ENCODE measurements at places on chromosomes 5 and 9. TPM values are rescaled to one million over a fixed set of nuclear protein-coding genes. Genes with fewer than 3 reads are reported as not detected.
A peak's percentile ranks its signal among the peaks of the same experiment; 100 is the strongest.

TBC1D13 gene
- total RNA-seq, result 43.6 TPM

PCDHAC2 gene
- total RNA-seq, result 5.1 TPM

GRCh38 chr5:142957528-142957927 is 187.4 kb downstream of the ARHGAP26 start:
- DNase-seq, result no peak

- no peak for DNase-seq
These were observed 172.3 kb upstream of the PPP1R26 start for GRCh38 chr9:135307300-135307699.

SLC9A3 gene
- 4.7 TPM for total RNA-seq

DNA sequence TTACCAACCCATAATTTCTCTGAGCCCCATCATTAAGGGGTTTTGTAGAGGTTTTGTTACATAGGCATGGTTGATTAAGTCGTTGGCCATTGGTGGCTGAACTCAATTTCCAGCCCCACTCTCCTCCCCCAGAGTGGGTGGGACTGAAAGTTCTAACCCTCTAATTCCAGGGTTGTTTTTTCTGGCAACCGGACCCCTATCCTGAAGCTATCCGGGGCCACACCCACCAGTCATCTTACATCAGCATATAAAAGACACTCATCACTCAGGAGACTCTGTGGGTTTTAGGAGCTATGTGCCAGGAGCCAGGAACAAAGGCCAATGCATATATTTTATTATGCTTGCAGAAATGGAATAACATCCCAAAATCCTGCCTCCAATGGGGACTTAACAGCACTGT is 186.0 kb downstream of the NXNL2 start:
- no peak for DNase-seq

DNA sequence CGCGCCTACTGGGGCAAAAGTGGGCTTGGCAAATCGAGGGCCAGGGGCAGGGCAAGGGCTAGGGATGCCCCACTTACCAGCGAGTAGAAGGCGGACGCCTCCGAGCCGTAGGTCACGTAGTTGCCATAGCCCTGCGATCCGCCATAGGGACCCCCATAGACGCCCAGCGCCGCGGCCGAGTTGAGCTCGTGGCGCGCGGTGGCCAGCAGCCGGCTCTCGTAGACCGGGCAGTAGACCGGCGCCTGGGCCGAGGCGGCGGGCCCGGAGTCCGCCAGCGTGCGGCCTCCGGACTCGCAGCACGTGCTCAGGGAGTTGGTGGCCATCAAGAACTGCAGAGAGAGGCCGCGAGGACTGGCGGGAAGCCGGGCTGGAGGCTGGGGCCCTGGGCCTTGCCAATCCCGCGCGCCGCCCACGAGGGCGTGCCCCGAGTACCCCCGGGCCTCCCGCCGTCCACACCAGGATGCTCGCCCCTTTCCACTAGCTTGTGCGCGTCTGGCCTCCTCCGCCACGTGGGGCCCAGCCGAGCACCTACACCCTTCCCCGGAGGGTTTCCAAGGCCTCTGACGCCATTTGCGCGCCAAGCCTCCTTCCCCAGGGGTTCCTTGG is 891 bp downstream of the IRX4 start:
- DNase-seq, result no peak

- DNase-seq, result peak; percentile 46
These were observed 8.6 kb downstream of the SUSD1 start for GRCh38 chr9:112166176-112167140.

DNA sequence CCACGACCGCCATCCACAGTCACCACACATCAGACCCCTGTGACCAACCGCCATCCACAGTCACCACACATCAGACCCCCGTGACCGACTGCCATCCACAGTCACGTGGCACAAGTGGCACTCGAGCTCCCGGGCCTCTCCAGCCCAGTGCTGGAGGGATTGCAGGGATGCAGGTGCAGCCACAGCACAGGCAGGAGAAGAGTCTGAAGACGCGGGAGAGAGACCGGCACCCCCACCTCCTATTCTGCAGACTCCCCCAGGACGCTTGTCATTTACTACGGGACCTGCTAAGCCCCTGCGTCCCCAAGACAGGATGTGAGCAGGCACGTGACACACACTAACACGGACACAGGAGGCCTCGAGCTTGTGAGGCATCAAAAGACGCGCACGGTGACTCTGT is 21.1 kb downstream of the TERT start:
- DNase-seq, result no peak

- peak; percentile 77 for DNase-seq
These were observed 153.2 kb downstream of the MACROH2A1 start for GRCh38 chr5:135245521-135246499.

DNA sequence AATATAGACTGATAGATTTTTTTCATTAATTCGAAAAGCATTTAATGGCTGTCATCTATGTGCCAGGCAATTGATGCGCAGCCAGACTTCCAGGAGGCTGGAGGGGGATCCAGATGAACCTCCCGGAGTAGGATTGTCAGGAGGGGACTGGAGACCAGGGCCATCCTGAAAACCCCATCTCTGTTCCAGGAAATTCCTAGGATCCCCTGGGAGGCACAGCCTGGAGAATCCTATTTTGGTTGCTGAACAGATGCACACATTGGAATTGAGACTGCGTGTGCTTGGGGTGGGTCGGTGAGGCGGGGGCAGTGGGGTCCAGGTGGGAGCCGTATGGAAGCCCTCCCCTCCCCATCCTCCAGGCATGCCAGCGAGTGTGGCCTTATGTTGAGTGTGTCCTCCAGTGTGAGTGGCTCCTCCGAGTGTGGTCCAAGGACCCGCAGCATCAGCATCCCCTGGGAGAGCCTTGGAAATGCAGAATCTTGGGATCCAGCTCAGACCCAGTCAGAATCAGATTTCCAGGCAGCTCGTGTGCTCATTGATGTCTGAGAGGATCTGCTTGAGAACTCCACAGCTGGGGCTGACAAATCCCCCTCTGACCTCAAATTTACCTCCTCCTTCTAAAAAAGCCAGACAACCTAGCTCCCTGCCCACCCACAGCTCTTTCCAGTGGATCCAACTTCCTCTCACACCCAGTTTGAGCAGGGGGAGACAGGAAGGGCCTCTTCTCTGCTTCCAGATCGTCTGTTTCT is 38.7 kb downstream of the ROPN1L start:
- DNase-seq, result no peak

IFNB1 gene
- total RNA-seq, result not detected

GRM6 gene
- total RNA-seq, result not detected

DNA sequence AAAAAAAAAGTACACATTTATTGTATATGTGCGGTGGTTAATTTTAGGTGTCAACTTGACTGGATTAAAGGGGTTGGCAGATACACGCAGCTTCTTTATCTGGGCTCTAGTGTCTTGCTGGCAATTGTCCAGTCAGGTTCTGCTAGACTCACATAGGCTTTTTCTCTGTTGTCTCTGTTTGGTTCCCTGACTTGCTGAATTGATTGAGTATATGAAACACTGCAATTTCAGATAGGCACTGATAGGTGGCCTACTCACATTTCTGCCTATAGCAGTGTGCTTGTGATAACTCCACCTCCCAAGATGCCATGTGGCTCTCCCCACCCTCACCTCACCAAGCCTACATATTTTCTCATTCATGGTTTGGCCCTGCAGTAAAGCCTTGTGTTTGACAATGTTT is 52.5 kb downstream of the AOPEP start:
- no peak for DNase-seq

CDH10 gene
- 0.53 TPM for total RNA-seq

PPP3R2 gene
- total RNA-seq, result not detected

GRCh38 chr9:127928676-127929624 is 1.6 kb downstream of the PIP5KL1 start:
- no peak for DNase-seq

GRCh38 chr5:1002836-1003235 is 5.8 kb upstream of the NKD2 start:
- no peak for DNase-seq

CDH18 gene
- 5.3 TPM for total RNA-seq

CER1 gene
- not detected for total RNA-seq

CDKN2A gene
- total RNA-seq, result not detected
